ENCODE measurements at places on chromosomes 2 and 18.

DNA sequence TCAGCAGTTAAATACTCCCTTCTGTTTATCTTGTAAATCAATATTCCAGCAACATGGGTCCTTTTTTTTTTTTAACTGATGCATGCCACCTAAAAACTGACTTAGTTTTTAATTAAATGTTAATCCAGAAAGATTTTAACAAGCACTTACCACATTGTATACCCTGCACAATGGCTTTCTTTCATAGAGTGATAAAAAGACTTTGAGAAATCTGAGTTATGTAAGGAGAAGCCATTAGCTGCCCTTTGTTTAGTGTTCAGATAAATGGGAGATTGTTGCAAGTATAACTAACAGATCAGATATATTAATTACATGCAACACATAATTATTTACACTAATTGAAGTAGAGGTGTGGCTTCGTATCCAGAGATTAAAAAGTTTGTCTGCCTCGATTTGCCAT, 22.7 kb upstream of the NFATC1 start:
- DNase-seq = no peak

GRCh38 chr2:169237286-169237685, 125.0 kb downstream of the LRP2 start:
- peak; percentile 33 for DNase-seq

- peak; percentile 51 for DNase-seq
These were observed 117.1 kb upstream of the DTNA start for GRCh38 chr18:34592961-34593382.

DNA sequence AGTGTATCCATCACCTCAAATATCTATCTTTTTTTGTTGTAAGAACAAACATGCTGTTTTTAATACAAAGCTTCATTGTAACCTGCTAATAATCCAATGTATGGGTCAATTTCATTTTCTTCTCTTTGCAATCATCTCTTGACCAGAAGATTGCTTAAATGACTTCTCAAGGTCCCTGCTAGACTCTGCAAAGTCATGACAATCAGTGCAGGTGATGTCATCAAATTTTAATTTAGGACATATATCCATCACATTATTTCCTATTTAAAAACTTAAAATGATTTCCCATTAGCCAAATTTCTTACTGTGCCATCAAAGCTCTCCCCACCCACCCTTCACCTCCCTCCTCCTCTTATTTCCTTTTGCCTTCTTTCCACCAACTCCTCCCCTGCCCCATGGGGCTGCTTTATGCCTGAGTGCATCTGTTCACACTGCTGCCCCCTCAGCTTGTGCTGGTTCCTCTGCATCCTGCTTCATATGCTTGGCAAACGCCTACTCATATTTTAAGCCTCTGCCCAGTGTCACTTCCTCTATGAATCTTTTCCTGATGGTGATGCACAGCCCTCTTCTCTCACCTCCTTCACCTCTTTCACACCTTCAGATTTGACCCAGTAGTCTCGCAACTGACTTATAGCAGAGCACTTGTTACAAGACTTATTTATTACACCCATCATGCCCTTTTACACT, 20.3 kb downstream of the PLEK start:
- DNase-seq = no peak

DNA sequence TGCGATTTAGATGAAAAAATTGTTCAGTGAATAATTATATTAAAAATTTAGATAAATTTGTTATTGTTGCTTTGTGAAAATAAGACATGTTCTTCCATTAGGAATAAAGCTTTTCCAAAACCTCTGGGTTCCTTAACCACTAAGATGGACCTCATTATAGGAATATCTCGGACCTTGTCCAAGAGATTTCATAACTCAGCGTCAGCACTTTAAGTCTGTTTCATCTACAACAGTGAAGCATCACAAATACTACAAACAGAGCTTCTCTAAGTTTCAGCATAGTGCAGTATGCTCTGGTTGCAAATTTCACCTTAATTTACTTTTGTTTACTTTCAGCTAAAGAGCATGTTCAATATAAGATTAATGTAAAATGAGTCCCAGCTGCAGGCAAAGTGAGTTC, 150.3 kb downstream of the UBE2E3 start:
- no peak for DNase-seq

DNA sequence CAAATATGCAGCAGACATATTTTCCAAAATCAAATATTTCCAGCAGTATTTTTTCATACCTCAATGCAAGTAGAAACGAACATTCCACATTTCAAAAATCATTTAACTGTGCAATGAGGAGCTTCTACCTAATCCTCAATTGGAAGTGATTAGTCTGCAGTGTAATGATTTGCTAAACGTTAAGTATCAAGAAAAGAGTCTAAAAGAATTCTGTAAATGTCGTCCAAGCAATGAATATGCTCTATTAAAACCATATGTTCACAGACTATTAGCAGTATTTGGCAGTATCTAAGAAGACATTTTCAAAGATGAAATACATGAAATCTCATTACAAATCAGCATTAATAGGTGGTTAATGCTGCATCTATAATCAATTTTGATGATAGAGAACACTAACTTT, 15.9 kb downstream of the DYM start:
- no peak for DNase-seq

DNA sequence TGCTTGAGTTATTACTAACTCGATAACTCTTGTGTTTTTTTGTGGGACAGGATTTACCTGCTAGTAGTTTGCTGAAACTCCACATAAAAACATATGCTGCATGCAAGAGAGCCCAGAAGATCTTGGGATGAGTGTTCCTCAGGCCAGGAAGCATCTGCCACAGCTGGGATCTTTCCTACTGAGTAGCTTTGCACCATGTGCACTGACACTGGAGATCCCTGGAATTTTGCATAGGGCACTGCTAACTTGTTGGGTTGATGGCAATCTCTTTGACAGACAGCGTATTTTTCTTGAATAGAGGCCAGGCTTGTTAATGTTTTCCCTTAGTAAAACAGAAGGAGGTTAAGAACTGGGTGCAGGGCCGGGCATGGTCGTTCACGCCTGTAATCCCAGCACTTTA, 808 bp upstream of the SERPINB11 start:
- DNase-seq = no peak

- DNase-seq = no peak
These were observed 72.8 kb downstream of the TBR1 start for GRCh38 chr2:161488879-161489278.

DNA sequence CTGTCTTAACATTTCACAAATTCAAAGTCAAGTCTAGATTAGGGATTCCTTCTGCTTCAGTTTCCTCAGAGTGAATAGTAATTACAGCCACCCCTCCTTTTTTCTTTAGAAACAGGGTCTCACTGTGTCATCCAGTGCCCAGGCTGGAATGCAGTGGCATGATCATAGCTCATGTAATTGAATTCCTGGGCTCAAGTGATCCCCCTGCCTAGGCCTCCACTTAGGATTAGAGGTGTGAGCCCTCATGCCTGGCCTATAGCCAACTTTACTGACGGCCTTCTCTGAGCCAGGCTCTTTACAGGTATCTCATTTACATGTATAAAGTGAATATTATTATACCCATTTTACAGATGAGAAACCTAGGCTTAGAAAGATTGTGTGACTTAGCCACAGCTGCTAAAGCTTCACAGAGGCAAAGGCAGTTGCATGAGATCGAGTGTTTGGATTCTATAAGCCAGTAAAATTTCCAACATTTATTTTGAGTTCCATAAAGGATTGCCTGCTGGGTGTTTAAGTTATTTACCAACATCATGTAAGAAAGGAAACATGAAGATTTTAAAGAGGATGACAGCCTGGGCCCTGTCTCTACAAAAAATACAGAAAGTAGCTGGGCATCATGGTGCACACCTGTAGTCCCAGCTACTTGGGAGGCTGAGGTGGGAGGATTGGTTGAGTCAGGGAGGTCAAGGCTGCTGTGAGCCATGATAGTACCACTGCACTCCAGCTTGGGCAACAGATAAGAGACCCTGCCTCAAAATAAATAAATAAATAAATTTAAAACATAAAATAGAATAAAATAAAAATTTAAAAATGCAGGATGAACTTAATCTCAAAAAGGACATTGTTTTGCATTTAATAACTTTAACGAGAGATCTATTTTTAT, 1.8 kb downstream of the ENOSF1 start:
- DNase-seq = no peak

- DNase-seq = no peak
These were observed 60.8 kb downstream of the LIMS1 start for GRCh38 chr2:108594982-108595464.

- no peak for DNase-seq
These were observed 186.6 kb upstream of the HAAO start for GRCh38 chr2:42978887-42979415.

- no peak for DNase-seq
These were observed 16.2 kb upstream of the CTAGE1 start for GRCh38 chr18:22433956-22434355.

- no peak for DNase-seq
These were observed 51.8 kb downstream of the KCNG2 start for GRCh38 chr18:79849328-79850207.

DNA sequence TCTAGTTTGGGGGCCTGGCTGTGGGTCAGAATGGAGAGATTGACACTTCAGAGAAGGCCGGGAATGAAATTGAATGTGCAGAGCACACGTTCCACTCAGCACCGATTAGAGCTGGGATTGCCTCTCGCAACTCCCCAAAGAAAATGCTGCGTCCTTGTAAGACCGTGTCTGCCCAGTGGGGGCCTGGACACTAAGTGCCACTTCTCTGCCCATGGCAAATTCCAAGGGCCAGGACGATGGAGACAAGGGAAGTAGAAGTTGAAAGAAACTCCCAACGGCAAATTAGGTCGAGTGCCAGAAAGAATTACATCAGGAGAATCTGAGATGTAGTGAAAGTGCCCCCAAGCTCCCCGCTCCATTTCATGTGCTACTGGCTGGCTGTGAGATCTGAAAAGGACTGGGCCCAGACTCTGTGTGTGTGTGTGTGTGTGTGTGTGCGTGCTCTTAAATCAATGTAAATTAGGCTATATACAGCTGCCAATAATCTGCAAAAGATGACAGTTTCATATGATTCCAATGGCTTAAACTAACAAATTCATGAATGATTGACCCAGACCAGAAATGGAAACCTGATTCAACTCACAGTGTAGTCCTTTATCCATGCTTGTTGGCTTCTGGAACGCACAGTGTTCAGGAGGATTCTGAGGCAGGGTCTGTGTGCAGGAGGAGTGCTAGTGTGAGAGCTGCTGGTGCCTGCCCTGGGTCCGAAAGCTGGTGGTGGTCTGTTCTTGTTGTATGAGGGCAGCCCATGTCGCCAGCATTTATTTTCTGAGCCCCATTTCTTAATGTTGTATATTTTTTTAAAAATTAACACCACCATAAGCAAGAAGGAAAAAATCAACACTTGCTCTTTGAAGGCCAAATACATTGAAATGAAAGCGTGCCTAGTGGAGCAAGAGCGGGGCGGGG, 234.3 kb downstream of the AGAP1 start:
- DNase-seq = no peak

DNA sequence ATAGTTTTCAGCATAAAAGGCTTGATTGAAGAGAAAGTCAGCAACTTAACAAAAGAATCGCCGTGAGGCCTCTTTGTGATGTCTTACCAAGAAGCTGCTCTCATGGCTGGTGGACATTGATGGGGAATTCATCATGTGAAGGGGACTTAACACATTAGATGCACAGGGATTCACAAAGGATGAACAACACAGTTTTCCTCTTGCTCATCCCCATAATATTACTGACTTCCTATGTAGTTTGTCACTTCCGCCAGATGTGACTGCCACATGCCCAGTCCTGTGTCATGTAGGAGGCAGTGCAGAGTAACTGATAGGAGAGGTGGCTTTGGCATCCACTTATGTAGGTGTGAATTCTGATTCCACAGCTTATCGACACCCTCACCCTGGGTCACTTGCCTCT, 232.6 kb upstream of the LYPD1 start:
- no peak for DNase-seq

- no peak for DNase-seq
These were observed 234.0 kb downstream of the NR4A2 start for GRCh38 chr2:156098506-156098905.

- no peak for DNase-seq
These were observed 662.6 kb upstream of the ACVR2A start for GRCh38 chr2:147182260-147182659.

- DNase-seq = no peak
These were observed 4.2 kb downstream of the PLEKHA3 start for GRCh38 chr2:178484245-178485041.

- no peak for DNase-seq
These were observed 918 bp downstream of the EIF5B start for GRCh38 chr2:99338029-99338585.

GRCh38 chr2:149994057-149994728, 406.6 kb upstream of the MMADHC start:
- DNase-seq = no peak

DNA sequence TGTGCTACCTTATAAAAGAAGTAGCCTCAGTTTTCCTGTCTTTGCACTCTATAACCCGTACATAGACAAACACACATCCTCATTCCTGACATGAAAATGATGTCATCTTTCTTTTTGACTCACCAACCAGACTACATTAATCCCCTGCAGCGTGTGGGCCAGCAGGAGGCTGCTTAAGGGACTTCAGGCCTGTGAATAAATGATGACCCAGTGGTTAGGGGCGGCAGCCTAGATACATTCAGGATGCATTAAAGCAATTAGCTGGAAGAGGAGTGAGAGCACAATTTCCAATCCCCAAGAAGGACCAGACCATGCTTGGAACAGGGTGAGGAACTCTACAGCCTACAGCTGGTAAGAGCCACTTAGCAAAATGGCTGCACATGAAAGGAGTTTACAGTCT, 57.3 kb upstream of the KLF7 start:
- DNase-seq = no peak

DNA sequence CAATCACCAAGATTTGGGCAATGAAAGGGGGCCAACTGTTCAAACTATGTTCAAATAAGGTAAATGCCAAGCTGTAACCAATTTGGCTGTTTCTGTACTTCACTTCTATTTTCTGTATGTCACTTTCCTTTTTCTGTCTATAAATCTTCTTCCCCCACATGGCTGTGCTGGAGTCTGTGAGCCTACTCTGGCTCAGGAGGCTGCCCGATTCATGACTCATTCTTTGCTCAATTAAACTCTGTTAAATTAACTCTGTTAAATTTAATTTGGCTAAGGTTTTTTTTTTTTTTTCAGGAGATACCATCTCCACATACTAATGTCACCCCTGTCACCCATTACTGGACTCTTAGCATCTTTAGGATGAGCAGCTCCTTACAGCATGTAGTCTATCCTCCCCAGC, 178.8 kb upstream of the TWIST2 start:
- no peak for DNase-seq

- no peak for DNase-seq
These were observed 263.4 kb downstream of the ASXL3 start for GRCh38 chr18:33841221-33841967.

DNA sequence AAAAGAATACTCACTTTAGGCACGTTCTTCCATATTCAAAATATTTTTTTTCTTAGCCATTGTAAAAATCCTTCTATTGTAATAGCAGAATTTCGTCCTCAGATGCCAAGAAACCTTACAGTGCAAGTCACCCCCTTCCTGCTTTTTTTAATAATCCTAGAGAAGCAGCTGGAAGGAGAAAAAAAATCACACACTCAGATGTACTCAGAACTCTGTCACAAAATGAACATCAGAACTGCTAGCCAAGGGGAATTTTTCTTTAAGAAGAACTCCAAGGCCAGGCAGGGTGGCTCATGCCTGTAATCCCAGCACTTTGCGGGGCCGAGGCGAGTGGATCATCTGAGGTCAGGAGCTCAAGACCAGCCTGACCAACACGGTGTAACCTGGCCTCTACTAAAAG, 127.3 kb upstream of the SPATS2L start:
- no peak for DNase-seq

- peak; percentile 82 for DNase-seq
These were observed 170.0 kb downstream of the DNAH7 start for GRCh38 chr2:195898505-195899191.
